ENCODE measurements at places on chromosomes 7 and 10. TPM values are rescaled to one million over a fixed set of nuclear protein-coding genes. Genes with fewer than 3 reads are reported as not detected.

GRCh38 chr7:73968487-73968886 lies 59.5 kb upstream of the ELN start:
- DNase-seq: no peak

DNA sequence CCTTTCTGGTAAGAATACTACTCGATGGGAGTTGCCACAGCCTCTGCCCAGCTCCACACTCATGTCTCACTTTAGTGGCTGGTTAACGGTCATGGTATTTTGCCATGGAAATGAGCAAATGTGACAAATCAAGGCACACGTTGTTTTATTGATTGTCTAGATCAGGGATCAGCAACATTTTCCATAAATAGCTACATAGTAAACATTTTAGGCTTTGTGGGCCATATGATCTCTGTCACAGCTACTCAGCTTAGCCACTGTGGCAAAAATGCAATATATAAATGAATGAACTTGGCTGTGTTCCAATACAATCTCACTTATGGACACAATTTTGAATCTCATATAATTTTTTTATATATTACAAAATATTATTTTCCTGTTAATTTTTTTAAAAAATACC lies 76.9 kb downstream of the COBL start:
- DNase-seq: no peak

DNA sequence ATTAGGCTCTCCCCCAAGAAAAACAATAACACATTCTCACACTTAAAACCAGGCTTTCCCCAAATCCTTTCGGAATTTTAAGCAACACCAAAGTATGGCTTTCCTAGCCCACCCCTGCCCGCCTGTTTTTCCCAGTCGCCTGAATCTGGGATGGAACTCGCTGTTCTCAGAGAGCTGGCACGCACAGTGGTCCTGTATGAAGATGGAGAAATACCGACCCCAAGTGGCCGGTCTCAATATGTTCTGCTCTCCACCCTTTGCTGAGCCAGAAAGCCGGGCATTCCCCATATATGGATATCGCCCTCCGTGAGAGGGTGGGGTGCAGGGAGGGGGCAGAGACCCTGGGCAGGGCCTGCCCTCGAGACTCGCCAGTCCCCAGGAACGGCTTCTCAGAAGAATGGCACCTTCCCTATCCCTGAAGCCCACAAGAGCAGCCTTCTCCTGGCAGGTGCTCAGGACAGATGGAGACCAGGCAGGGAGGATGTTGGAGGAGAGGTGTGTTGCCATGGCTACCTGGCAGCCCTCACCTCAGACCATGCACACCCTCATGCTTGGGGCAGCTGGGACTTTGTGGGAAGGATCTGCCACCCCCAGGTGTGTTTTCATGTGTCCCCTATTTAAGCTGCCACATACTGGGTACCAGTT lies 3.4 kb downstream of the TACR2 start:
- no peak for DNase-seq

DNA sequence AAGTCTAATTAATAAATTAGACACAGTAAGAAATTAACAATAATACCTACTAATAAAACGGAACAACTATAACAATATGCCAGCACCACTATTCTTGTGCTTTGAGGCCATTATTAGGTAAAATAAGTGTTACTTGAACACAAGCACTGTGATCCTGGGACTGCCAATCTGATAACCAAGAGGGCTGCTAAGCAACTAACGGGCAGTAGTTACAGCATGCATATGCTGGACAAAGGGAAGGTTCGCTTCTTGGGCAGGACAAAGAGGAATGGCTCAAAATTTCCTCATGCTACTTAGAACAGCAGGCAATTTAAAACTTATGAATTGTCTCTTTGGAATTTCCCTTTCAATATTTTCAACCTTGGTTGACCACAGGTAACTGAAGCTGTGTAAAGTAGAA lies 718.6 kb downstream of the SORCS3 start:
- DNase-seq: no peak

- DNase-seq: no peak
These were observed 16.5 kb downstream of the BTBD16 start for GRCh38 chr10:122287570-122287969.

- no peak for DNase-seq
These were observed 19.1 kb upstream of the DNAAF5 start for GRCh38 chr7:707296-708000.

GRCh38 chr7:143120691-143121405 lies 11.0 kb upstream of the PIP start:
- DNase-seq: no peak

GRCh38 chr10:114772496-114773196 lies 48.9 kb upstream of the FHIP2A start:
- no peak for DNase-seq

- no peak for DNase-seq
These were observed 32.5 kb downstream of the MXI1 start for GRCh38 chr10:110239892-110240291.

DNA sequence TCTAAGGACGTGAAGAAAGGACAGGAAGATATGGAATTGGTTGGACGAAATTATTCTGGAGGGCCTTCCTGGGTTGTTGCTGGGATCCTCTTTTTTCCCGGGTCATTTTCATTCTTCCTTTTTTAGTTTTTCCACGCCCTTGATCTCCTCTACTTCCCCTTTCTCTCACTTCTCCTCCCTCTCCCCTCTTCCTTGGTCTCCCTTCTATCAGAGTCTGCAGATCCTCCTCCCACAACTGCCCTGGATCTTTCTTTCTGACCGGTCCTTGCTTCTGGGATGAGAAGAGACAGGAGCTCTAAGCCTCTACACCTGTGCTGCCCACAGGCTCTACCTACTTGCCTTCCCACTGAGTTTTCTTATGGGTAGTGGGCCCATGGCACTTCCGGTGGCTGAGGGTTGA lies 103.7 kb upstream of the RELN start:
- DNase-seq: no peak

GRCh38 chr7:31421607-31422006 lies 81.1 kb upstream of the NEUROD6 start:
- no peak for DNase-seq

DNA sequence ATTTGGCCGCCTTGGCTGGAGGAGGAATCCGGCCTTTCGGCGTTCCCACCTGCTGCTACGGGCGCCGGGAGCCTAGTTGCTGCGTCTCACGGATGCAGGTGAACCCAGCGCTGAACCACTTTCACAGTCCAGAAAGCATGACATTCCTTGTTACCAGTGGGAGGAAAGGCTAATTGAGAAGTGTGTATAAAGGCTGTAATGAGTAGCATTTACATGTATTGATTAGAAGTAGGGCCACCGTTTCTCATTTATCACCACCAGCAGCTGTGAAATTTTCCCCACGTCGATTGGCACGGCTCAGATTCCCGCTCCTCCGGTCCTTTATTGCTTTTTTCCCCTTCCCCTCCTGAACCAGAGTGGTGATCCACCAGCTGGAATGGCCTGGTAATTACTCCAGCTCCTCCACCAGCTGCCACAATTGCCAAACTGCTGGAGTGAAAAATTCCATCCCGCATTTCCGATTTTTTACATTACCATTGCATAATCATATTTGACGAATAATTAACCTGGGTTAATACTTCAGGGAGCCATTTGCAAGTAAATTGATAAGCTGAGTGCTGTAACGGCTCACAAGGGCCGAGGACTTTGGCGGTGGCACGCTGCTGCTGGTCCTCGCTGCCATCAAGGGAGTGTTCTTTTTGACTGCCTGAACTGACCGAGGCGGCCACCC lies 153.3 kb downstream of the POU6F2 start:
- DNase-seq: peak; percentile 8

GRCh38 chr7:47008461-47008860 lies 573.5 kb downstream of the TNS3 start:
- no peak for DNase-seq

DNA sequence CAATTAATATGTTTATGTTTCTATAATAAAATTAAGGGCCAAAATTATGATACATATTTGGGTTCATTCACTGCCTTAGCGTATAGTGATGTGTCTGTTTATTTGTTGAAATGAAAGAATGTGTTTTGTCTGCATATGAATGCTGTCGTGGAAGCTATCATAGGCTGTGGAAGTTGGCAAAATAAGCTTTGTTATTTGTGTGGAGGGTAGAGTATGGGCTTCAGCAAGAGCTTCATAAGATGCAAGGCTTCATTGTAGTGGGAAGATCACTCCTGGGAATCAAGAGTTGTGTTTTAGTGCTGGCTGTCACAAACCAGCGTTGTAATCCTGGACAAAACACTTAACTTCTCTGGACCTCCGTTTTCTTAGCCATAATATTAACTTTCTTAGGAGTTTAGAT lies 2.5 kb downstream of the SLK start:
- no peak for DNase-seq

- no peak for DNase-seq
These were observed 203.7 kb upstream of the IMMP2L start for GRCh38 chr7:111765751-111766643.

- DNase-seq: peak; percentile 70
These were observed 701 bp downstream of the STK17A start for GRCh38 chr7:43583424-43584194.

- no peak for DNase-seq
These were observed 153.0 kb upstream of the ANK3 start for GRCh38 chr10:60542657-60543056.

GRCh38 chr7:5670183-5670935 lies 111.1 kb downstream of the RNF216 start:
- DNase-seq: no peak

GRCh38 chr7:64993901-64994300 lies 3.1 kb upstream of the ZNF117 start:
- DNase-seq: no peak

GRCh38 chr7:50771120-50772002 lies 11.3 kb downstream of the GRB10 start:
- no peak for DNase-seq

- DNase-seq: no peak
These were observed 95.6 kb downstream of the OSBPL3 start for GRCh38 chr7:24884401-24884800.

- no peak for DNase-seq
These were observed 886.4 kb upstream of the LRRN3 start for GRCh38 chr7:110204527-110204926.

DNA sequence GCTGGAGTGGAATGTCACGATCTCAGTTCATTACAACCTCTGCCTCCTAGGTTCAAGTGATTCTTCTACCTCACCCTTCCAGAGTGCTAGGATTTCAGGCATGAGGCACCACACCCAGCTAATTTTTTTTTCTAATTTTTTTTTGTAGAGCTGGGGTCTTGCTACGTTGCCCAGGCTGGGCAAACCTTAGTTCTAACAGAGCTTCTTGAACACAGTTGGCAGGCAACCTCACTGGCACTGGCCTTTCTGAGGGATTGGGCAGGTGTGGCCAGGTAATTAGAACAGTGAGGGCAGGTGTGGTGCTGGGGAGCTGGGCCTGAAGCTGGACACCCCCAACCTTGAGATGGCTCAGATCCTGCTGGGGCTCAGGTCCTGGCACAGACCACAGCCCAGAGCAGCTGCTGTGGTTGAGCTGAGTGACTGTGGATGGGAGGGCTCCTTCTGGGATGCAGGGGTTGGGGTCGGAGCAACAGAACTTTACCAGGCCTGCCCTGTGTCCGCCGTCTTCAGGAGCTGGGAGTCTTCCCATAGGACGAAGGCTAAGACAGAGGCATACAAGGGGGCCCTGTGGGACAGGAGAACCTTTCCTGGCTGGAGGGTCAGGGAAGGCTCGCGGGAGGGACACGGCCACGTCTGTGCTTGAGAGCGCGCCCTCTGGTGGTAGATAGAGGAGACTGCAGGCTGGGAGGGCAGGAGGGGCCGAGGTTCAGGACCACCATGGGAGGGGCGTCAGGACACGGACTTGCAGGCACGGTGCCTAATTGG lies 48.2 kb downstream of the COL26A1 start:
- no peak for DNase-seq

GRCh38 chr7:99375070-99375807 lies 709 bp downstream of the ARPC1B start:
- peak; percentile 68 for DNase-seq

GRCh38 chr10:130807721-130808120 lies 503.8 kb downstream of the TCERG1L start:
- no peak for DNase-seq

GRCh38 chr10:619710-620109 lies 69.8 kb downstream of the DIP2C start:
- DNase-seq: no peak

DNA sequence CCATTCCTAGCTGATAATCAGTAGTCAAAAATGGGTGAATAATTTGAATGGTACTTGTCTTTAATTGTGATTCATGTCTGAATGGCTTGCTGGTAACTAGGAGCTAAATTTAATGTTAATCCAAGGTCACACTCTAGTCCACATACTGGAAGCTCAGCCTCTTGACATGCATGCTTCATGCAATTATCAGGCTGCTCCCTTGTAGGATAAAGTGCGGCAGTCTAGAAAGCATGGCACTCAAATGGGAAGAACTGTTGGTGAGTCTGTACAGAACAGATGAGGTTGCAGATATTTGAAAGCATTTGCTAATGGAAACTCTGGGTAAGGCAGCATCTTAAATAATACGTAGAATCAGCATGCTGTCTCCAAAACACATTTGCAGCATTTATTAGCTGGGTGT lies 499.4 kb downstream of the AUTS2 start:
- no peak for DNase-seq

DNA sequence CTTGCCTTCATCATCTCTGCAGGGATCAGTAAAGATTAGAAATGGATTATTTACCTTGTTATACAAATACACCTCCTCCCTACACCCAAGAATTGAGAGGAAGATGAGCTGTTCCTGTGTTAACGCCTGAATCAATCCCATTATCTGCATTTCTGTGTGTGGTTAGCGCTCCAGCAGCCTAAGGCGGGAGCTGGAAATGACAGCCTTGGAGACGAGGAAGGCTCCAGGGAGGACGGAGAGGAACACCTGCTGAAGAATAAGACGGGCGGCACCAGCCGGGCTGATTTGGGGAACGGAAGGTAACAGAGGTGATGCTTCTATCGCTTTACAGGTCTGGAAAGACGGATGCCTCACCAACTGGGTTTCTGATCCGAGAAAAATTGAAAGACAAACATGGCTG lies 34.2 kb upstream of the DDC start:
- DNase-seq: no peak

- DNase-seq: no peak
These were observed 16.7 kb downstream of the LRMDA start for GRCh38 chr10:75448166-75448565.

DNA sequence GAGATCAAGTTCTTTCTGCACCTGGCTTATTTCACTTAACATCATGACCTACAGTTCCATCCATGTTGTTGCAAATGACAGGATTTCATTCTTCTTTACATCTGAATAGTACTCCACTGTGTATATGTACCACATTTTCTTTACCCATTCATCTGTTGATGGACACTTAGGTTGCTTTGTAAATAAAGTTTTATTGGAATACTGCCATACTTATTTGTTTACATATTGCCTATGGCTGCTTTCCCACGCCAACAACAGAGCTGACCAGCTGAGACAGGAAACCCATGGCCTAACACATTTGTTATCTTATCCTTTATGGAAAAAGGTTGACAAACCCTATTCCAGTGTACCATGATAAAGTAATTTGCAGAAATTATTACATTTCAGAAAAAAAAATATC lies 153.7 kb downstream of the GLI3 start:
- DNase-seq: no peak

The NUTM2B gene
- polyA plus RNA-seq: 3.7 TPM

The CNPY1 gene
- not detected for polyA plus RNA-seq

The SCRN1 gene
- 32.0 TPM for polyA plus RNA-seq

The NOLC1 gene
- 80.4 TPM for polyA plus RNA-seq

The SFRP5 gene
- polyA plus RNA-seq: 9.7 TPM

The OR13A1 gene
- polyA plus RNA-seq: not detected

The SMKR1 gene
- 0.61 TPM for polyA plus RNA-seq

The IL2RA gene
- 0.16 TPM for polyA plus RNA-seq

The PPP1R17 gene
- not detected for polyA plus RNA-seq

The CDH23 gene
- polyA plus RNA-seq: 3.6 TPM
